ENCODE measurements at places on chromosomes 2 and 18.

GRCh38 chr18:50473881-50474280 lies 86.0 kb upstream of the MAPK4 start:
- DNase-seq, result peak; percentile 25

GRCh38 chr2:20429528-20429927 lies 17.3 kb upstream of the RHOB start:
- no peak for DNase-seq

- DNase-seq, result no peak
These were observed 107.3 kb downstream of the SH3BP4 start for GRCh38 chr2:235059161-235059560.

GRCh38 chr2:140918426-140918825 lies 1212.4 kb downstream of the LRP1B start:
- DNase-seq, result no peak

DNA sequence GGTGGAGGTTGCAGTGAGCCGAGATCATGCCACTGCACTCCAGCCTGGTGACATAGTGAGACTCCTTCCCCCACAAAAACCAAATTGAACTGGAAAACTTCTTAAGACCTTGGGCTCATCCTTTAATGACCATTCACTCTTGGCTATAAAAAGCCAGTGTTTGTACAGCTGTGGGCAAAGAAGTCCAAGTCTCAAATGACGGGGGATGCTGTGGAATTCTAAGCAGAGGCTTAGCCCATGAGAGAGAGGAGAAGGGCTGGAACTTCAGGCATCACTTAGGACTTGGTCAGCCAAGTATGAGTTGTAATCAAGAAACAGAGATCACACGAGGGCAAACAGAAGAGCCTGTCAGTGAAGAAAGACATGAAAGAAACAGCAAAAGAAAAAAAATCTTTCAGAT lies 79.3 kb upstream of the POU3F3 start:
- DNase-seq, result no peak

GRCh38 chr2:28325173-28325566 lies 67.5 kb upstream of the FOSL2 start:
- DNase-seq, result peak; percentile 15

GRCh38 chr18:35841283-35841682 lies 131.2 kb upstream of the RMP24 start:
- no peak for DNase-seq

- no peak for DNase-seq
These were observed 77.7 kb downstream of the KCTD18 start for GRCh38 chr2:200431996-200432705.
